ENCODE measurements at places on chromosomes 1 and 21. TPM values are rescaled to one million over a fixed set of nuclear protein-coding genes. Genes with fewer than 3 reads are reported as not detected.
A peak's percentile ranks its signal among the peaks of the same experiment; 100 is the strongest.

Gene SYT11
- total RNA-seq, result 2.3 TPM

Gene TDRD5
- 0.49 TPM for total RNA-seq

Gene BGLAP
- not detected for total RNA-seq

Gene ARHGAP29
- 23.4 TPM for total RNA-seq

Gene ELAPOR1
- total RNA-seq, result 28.2 TPM

Gene LRRIQ3
- total RNA-seq, result not detected

Gene MATN1
- 0.98 TPM for total RNA-seq

DNA sequence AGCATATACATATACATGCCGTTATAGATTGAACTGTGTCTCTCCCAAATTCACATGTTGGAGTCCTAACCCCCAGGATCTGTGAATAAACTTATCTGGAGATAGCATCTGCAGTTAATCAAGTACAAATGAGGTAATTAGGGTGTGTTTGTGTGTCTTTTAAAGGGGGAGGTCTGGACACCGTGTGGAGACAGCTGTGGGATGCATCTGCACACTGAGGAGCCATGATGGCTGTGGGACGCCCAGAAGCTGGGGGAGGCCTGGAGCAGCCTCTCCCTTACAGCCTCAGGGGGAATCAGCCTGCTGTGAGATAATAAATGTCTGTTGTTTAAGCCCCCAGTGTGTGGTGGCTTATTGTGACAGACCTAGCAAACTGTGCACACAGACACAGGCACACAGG, 51.8 kb upstream of the COL18A1 start:
- DNase-seq, result no peak

GRCh38 chr21:15051644-15052458, 12.9 kb downstream of the NRIP1 start:
- no peak for DNase-seq

GRCh38 chr1:118504867-118505266, 319.8 kb upstream of the SPAG17 start:
- no peak for DNase-seq

GRCh38 chr1:61506944-61507500, 217.9 kb downstream of the TM2D1 start:
- no peak for DNase-seq

DNA sequence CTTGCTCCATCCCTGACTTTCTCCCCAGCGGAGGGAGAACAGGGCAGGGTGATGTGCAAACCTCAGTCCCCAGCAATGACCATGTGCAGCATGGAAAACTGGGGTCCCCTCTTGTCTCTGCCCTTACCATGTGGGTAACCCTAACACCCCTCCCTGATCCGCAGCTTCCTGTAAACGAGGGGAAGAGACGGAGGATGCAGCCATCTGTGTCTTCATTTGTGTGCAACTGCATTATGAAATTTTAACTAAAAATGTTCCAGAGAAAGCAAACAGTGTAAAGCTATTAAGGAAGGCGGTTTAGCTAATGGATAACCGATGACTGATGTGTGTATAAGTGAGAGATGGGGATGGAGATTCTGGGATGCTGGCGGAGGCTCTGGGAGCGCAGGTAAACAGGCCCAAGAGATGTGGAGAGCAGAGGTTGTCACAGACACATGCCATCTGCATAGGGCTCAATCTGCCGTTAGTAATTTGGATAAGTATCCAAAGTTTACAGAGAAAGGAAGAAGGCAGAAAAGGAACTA, 206.6 kb downstream of the DSCAM start:
- DNase-seq, result no peak

DNA sequence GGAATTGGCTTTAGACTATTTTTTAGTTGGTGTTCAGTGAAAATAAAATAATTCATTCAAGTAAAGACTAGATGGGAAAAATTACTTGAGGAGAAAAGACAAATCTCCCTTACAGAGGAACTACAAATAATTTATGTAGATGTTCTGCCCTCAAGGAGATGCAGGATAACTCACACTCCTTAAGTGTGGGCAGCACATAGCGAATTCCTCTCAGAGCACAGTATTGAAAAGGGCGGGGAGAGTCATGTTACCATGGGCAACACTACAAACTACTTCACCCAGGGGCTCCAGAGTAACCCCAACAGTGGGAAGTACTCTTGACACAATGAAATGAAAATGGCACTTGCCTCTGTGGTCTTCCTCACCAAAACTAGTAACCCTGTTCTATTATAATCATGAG, 20.6 kb upstream of the LAMC2 start:
- no peak for DNase-seq

GRCh38 chr21:46540087-46540710, 64.7 kb downstream of the S100B start:
- DNase-seq, result no peak

GRCh38 chr1:182274618-182275017, 117.0 kb downstream of the GLUL start:
- no peak for DNase-seq

- DNase-seq, result no peak
Observed at GRCh38 chr1:161848676-161849075, 82.6 kb downstream of the ATF6 start.

GRCh38 chr1:83910461-83910860, 88.5 kb downstream of the TTLL7 start:
- DNase-seq, result no peak

- no peak for DNase-seq
Observed at GRCh38 chr1:223230161-223230881, 87.3 kb upstream of the TLR5 start.

DNA sequence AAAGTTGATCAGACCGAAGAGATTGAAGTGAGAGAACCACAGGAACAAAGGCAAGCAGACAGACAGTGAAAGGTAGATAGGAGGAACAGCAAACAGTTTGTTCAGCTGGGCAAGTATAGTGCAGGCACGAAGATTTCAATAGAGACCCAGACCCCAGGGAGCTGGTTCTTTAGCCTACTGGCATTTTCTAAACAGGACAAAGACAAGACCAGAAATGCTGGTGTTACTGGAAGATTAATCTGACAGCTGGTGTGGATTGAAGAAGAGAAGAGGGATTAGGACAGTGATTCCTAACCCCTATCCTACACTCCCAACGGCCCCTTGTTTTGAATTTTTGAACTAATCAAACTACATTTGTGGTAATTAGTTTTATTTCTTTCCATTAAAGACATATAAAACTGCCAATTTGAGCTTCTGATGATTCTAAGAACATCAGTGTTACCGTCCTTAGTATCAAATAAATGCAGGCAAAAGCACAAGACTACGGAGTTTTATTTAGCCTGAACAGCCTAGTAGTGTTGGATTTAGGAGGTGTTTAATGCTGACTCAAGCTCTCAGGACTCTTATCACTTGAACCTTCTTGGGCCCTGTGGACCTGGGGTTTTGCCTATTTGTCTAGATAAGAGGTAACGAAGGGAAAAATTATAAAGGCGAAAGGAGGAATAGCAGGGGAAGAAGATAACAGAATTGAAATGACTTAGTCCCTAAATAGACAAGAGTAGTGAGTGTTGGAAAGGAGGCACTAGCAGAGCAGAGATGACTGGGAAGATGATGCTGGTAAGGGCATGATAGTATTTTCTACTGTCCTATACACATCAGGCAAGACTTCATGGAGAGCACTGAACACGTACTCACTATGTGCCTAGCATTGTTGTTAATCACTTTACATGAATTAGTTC, 2.0 kb downstream of the NPL start:
- no peak for DNase-seq

- DNase-seq, result no peak
Observed at GRCh38 chr1:54010415-54011117, 7.4 kb downstream of the LDLRAD1 start.

DNA sequence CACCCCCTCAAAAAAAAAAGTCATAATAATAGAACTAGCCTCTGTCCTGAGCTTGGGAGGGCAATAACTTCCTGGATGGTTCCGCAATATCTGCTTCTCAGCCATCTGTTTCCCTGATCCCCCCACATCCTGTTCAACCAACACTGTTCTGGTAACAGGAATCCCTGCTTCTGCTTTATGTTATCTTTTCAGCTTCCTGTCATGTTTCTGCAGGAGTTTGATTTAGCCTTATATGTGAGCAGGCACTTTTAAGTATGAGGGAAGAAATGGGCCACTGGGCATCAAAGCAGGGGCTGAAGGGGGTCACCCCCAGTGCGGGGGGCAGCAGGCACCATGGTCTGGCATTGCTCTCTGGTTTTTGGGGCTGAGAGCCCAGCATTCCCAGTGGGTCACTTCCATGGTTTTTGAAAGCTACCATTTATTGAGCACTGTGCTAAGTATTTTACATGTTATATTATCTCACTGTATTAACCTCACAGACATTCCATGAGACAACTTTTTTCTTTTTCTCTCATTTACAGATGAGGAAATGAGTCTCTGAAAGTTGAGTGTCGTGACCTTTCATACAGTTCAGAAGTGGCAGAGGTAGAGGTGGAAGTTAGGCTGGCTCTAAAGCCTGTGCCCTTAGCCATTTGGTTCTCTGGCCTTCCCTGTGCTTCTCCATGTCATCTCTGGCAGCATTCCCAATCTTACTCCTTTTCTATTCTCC, 61.9 kb downstream of the DNTTIP2 start:
- DNase-seq, result no peak

GRCh38 chr1:147586414-147586813, 45.1 kb downstream of the BCL9 start:
- no peak for DNase-seq

GRCh38 chr1:185159966-185160365, 3.0 kb downstream of the SWT1 start:
- no peak for DNase-seq

DNA sequence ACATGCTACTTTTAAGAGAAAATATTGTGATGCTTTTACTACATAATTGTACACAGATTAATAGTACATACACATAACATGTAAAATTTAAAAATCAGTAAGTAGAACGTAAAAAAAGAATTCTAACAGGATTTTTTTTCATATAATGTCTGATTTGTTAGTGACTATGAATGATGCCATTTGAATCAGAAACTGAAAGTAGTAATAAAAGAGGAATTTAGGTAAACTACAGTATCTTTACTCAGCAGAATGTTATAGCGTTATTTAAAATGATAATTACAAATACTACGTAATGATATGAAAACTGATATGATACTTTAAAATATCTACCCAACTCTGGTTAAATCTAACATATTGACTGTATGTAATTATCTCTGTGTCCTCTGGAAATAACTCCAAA, 116.1 kb downstream of the DENND1B start:
- DNase-seq, result no peak

DNA sequence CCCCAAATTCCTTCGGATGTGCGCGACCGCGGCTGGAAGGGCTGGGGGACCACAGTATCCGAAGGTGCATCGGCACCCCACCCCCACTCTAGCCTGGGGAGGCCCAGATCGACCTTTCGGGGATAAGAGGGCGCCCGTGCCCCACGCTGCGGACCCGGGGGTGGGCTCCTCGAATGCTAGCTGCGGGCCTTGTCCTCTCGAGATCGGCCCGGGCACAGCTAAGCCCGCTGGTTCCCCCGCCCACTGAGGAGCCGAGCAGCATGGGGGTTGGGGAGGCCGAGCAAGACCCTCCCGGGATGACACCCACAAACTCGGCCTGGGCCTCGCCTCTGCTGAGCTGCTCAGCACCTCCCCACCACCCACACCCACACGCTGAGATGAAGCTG, 653 bp upstream of the IFFO2 start:
- DNase-seq, result peak; percentile 84

DNA sequence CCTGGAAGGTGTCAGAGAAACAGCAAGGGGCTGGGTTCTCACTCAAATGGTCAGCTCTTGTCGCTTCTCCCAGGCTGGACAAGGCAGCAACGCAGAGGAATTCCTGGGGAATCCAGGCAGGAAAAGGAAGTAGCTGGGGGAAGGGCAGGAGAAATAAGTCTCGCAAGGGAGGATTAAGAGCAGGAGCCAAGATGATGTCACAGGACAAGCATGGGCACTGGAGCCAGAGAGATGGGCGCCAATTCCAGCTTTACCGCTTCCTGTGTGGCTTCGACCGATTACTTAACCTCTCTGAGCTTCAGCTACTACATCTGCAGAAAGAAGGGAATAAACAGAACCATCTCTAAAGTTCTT, 70.5 kb downstream of the SSBP3 start:
- no peak for DNase-seq

All from suprapubic skin (tissue), 4 donors.